ENCODE measurements at places on chromosomes 1 and 21.

DNA sequence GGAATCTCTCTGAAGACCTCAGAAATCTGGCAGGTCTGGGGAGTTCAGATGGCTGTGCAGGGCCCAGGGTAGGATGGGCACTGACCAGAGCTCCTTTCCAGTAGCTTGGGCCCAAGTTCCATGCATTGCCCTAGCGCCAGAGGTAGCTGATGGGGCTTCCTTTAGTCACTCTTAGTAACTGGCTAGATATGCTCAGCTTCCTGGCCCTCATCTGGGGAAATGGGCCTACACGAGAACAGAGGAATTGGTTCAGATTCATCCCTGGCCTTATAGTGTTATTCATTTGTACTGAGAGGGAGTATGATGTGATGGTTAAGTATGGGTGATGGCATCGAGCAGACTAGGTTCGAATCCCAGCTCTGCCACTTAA is 15.5 kb upstream of the PSMB2 start:
- DNase-seq: no peak

GRCh38 chr1:27646676-27647075 is 11.7 kb upstream of the FGR start:
- DNase-seq: no peak

GRCh38 chr1:111369177-111369576 is 58.4 kb downstream of the OVGP1 start:
- DNase-seq: no peak

DNA sequence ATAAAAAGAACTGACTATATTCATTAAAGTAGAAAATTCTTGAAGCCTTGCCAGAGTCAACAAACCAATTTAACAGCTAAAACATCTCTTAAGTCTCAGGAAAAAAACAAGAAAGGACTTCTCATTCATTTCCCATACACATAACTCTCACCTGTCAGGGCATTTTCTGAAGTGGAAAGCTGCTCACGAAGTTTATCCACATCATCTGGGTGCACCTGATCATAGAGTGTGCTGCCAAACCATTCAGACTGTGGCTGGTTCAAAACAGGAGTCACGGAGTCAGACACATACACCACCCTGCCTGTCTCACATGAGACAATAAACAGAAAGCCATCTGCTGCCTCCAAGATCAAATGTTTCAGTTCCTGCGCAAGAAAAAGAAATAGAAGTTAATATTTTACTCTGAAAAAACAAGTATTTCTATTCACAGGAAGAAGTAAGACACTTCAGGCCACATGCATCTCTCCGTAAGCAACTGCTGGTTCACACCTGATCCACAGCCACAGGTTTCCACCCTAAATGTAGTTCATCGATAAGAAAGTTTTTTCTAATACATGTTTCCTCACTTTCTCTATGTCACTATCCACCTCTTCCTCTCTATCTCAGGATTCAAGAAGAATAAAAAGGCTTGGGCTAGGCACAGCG is 28.2 kb upstream of the CTSK start:
- no peak for DNase-seq
